ENCODE measurements at places on chromosomes 13 and 19.

DNA sequence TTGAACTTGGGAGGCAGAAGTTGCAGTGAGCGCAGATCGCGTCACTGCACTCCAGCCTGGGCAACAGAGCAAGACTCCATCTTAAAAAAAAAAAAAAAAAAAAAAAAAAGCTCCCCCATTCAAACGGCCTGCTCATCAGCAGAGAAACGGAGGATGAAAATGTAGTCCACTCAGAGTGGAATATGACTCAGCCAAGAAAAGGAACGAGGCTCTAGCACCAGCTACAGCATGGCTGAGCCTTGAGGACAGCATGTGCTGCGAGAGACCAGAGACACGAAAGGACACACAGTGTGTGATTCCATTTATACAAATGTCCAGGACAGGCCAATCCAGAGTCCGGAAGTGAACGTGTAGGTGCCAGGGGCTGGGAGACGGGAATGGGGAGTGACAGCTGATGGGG lies 18.1 kb upstream of the MIER2 start:
- DNase-seq = no peak

GRCh38 chr13:29294821-29295220 lies 300.7 kb downstream of the SLC7A1 start:
- DNase-seq = no peak

- peak; percentile 84 for DNase-seq
These were observed 2.8 kb downstream of the MAST1 start for GRCh38 chr19:12841094-12841493.

- DNase-seq = no peak
These were observed 9.1 kb downstream of the FFAR2 start for GRCh38 chr19:35457173-35457572.

- DNase-seq = peak; percentile 78
These were observed 4.7 kb downstream of the SLC1A5 start for GRCh38 chr19:46783670-46784069.

- DNase-seq = no peak
These were observed 282.9 kb downstream of the TSHZ3 start for GRCh38 chr19:31066385-31066784.

DNA sequence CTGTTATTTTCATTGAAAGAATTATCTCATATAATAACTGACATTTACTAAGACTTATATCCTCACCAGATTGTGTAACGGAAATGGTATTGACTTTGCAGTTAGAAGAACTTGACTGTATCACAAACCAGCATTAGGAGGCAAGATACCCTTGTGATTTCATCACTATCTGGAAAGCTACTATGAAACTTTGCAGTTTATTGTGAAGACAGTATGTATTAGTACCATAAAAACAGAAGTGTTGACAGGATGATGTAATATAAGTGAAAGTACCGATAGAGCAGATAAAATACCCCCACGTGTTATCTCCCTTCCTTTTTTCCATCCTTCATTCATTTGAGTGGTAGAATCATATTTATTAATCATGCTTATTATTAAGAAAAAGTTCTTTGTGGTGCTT lies 365.7 kb upstream of the KLHL1 start:
- DNase-seq = no peak

DNA sequence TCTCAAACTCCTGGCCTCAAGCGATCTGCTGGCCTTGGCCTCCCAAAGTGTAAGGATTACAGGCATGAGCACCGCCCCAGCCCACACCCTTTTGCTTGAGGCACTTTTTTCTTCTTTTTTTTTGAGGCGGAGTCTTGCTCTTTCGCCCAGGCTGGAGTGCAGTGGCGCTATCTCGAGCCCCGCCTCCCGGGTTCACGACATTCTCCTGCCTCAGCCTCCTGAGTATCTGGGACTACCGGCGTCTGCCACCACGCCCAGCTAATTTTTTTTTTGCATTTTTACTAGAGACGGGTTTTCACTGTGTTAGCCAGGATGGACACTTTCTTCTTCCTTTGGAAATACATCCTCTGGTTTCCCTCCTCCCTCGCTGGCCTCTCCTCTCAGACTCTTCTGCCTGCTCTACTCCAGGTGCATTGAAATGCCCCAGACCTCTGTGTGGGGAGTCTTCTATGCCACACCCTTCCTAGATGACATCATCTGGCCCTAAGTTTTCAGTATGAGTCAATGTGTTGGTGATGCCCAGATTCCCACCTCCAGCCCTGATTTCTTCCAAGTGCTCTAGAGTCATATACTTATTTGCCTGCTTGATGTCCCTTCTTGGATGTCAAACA lies 20.7 kb upstream of the TPT1 start:
- DNase-seq = no peak

GRCh38 chr13:112980434-112980833 lies 11.4 kb downstream of the MCF2L start:
- DNase-seq = peak; percentile 24

- DNase-seq = no peak
These were observed 435.1 kb downstream of the EFNB2 start for GRCh38 chr13:106100171-106100919.

DNA sequence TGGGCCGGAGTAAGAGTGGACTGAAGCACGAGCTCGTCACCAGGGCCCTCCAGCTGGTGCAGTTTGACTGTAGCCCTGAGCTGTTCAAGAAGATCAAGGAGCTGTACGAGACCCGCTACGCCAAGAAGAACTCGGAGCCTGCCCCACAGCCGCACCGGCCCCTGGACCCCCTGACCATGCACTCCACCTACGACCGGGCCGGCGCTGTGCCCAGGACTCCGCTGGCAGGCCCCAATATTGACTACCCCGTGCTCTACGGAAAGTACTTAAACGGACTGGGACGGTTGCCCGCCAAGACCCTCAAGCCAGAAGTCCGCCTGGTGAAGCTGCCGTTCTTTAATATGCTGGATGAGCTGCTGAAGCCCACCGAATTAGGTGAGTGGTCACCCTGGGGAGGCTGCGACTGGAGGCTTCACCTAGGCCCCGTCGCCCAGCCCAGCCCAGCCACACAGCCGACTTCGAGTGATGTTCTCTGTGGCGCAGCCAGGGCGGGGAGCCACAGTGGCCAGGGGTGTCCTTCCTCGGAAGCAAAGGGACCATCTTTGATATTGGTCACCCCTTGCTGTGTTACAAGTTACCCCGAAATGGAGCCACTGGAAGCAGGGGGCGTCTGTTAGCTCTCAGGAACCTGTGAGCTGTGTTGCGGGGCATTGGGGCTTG lies 5.6 kb downstream of the PIAS4 start:
- DNase-seq = no peak

GRCh38 chr19:17097593-17098126 lies 22.1 kb downstream of the MYO9B start:
- no peak for DNase-seq

DNA sequence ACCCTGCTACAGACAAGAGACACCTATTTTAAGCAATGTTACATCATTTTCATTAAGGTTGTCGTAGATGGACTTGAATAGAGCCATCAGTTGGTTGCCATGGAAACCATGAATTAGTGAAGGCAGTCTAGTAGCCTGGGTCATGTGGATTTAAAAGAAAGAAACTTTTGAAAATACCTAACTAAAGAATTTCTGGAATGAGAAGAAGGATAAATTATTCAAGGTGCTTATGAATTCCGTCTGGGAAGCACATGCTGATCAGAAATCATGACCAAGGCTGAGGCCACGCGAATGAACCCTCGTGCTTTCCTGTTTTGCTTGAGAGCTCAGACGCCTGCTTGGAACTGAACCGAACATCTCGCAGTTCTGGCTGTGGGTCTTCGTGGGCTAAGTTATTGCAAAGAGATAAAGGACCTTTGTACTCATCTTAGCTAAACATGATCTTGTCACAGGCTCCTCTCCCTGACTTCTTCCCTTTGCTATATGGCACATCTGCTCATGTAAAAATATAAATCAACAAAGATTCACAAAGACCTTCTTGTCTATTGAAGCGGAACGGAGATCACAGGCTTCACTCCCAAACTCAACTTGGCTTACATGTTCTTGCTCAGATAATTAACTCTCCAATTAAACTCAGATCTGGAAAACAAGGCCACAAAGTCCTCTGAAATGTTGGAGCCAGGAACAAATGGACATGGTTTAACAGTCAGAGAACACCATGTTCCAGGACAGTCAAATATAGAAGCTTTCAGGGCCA lies 140.2 kb downstream of the NUFIP1 start:
- no peak for DNase-seq

DNA sequence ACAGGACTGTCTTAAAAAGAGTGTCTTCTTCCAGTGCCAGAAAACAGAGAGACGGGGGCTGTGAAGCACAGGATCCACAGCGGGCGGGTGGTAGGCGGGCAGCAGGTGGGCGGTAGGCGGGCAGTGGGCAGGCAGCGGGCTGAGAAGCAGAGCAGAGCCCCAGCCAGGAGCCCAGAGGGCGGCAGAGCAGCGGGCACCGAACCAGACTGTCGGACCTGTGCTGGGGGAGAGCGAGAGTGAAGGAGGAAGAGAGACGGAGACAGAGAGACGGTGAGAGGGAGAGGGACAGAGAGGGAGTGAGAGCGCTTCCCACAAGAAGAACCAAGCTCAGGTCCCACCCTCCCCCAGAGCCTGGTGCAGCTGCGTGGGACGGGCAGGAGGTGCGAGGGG lies 30.3 kb downstream of the RASA3 start:
- DNase-seq = no peak
